ENCODE measurements at places on chromosomes 13 and 19. TPM values are rescaled to one million over a fixed set of nuclear protein-coding genes. Genes with fewer than 3 reads are reported as not detected.

Gene SLC10A2
- 0.07 TPM for total RNA-seq

GRCh38 chr13:66855131-66855530 lies 375.0 kb downstream of the PCDH9 start:
- DNase-seq, result no peak

GRCh38 chr13:52975161-52975560 lies 53.5 kb upstream of the OLFM4 start:
- DNase-seq, result no peak

Gene PSG4
- total RNA-seq, result not detected

- DNase-seq, result no peak
These were observed 6.8 kb upstream of the BCAT2 start for GRCh38 chr19:48817585-48818124.

DNA sequence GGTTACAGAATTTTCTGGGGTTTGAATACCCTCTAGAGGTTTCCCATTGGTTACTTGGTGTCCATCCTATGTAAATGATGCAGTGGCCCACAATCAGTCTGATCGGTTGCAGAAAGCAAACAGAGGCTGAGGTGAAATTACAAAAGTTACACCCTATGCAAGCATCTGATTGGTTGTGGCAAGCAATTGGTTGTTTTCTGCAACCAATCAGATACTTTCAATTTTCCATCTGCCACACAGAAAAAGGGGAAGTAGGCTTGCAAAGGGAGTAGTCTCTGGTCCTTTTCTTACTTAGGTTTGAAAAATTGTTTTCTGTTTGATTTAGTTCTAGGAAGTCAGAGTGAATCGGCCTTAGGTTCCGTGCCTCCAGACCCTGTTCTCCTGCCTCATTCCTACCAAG lies 93.1 kb downstream of the WTIP start:
- DNase-seq, result no peak

DNA sequence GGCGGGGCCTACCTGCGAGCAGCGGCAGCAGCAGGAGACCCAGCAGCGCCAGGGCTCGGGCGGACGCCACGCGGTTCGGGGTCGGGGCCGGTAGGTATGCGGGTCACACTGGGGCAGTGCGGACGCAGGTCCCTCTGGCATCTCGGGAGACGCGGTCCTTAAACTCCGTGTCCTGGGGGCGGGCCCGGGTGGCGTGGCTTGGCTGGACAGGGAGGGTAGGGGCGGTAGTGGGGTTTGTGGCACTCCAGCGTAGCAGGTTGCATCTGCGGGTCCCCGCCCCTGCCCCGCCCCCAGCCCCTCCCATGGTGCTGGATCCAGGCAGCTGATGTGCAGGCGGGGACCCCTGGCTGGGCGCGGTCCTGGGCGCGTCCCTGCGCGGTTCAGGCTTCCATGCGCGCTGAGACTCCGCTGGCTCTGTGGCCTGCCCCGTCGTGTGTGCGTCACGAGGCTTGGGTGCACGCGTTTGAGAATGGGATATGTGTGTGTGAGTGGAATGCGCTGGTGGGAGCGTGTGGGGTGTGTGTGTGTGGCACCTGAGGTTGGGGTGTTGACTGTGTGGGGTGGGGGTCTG lies 96.1 kb downstream of the WTIP start:
- DNase-seq, result no peak

Gene MBD3L2B
- not detected for total RNA-seq

Gene SLC25A42
- 10.5 TPM for total RNA-seq

DNA sequence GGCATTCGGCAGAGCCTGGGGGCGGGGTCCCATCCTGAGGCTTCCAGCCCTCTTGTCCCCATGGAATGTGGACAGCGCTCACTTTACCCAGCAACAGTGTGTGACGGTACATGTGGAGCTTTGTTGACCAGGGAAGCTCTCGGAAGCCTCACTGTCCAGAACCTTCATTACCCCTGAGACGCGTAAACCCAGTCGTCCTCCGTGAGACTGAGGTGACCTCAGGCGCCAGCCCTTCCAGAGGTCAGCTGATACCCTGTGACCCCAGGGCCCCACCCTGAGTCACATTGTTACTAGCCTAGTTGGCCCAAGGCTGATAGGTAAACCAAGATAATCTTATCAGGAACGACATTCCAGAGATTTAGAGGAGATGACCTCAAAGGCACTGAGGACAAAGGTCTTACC lies 10.2 kb upstream of the TMEM160 start:
- DNase-seq, result no peak

Gene CCDC97
- total RNA-seq, result 48.5 TPM

Gene CEACAM21
- 1.1 TPM for total RNA-seq

Gene GPALPP1
- total RNA-seq, result 37.2 TPM

GRCh38 chr13:95258619-95259194 lies 42.5 kb downstream of the ABCC4 start:
- DNase-seq, result no peak

Gene RHPN2
- total RNA-seq, result 10.2 TPM

- no peak for DNase-seq
These were observed 2.7 kb upstream of the REXO1 start for GRCh38 chr19:1850809-1851653.

Gene IGLON5
- 18.1 TPM for total RNA-seq

DNA sequence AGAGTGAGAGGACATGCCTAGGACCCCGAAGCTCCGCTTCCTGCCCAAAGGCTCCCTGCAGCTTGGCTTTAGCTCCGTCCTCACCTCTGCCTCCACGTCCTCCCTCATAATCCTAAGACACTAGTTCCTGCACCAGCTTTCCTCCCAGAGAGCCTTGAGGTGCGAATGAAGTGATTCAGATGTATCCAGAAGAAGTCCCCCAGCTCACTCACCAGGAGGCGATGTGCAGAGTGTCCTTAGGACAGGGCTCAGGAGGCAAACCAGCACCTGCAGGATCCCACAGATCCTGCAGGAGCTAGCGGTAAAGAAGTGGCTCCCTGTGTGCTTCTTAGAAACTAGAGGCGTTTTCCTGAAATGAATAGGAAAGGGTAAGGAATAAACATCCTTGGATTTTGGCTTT lies 109.7 kb downstream of the HSPH1 start:
- no peak for DNase-seq
